Effector CD4-positive, alpha-beta T cell (primary cell): ENCODE measurements at places on chromosomes 4 and X.

DNA sequence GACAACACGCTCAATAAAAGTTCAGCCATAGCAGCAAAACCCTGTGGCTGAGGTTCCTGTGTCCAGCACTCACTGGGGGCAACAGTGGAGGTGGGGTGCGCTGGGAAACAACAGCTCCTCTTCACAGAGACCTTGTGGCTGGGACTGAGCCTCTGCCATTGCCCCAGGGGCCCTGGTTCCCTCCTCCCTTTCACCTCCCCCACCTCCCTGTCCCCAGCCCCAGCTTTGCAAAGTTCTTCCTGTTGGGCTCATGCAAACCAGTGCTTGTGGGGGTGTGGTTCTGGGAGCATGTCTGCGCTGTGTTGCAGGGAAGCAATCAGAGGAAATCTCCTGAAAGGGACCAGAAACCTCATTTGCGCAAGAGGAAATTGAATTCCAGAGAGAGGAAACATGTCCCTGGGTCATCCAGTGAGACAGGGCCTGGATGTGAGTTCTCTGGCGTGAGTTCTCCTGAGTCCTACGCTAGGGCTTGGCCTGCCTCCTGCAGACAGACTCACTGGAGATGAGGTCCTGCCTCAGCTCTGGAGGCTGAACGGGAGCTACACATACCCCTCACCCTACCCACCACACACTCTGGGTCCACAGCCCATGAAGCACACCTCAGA lies 7.4 kb downstream of the FATE1 start:
- DNase-seq, result no peak

DNA sequence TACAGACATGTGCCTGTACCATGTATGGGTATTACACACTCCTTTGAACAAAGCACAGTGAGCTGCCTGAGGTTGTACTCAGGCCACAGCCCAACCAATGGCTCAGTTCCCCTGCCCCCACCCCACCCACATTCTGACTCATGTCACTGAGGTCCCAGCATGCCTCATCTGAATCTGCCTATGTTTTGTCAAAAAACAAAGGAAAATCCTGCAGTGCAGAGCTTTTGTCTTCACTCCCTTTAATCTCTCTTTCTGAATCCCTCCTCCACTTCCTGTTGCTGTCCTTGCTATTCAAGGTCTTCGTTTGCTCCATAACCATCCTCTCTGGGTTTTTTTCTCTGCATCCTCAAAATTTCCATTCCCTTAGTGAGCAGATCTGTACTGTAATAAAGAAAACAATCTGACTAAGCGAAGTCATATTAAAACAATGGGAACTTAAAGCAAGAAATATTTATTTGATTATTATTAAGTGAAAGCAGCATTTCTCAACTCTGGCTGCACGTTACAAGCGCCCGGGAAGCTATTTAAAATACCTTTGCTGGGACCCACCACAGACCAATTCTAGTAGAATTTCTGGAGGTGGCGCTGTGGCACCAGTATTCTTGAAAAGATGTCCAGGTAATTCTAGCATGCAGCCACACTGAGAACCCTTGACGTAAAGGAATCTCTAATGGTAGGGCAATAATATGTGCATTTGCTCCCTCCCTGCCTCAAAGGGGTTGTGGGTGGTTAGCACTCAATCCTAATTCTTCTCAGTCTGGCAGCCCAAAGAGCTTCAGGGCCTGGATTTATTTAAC lies 8.7 kb downstream of the GUCY2F start:
- DNase-seq, result no peak

DNA sequence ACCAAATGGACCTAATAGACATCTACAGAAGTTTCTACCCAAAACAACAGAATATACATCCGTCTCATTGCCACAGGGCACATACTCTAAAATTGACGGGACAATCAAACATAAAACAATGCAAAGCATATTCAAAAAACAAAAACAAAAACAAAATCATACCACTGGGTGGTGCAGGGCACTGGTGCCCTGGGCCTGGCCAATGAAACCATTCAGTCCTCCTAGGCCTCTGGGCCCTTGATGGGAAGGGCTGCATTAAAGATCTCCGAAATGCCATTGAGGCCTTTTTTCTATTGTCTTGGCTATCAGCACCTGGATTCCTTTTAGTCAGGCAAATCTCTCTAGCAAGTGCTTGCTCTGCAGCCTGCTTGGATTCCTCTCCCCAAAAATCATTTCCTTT lies 213.9 kb upstream of the ZCCHC13 start:
- DNase-seq, result no peak

DNA sequence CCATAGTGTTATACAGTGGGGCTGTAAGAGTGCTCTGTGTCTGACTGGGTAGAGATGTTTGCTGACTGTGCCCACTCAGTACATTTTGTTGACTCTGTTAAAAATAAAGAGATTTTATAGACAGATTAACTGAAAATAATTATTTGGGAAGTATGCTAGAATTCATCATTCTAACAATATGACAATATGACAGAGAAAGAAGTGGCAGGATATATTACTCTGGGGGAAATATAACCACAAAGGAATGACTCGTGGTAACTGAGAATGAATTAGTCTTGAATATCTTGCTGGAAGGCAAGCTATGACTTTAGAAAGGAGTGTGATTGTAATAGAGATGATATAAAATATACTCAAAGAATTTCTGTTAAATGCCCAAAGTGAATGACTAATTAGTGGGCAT lies 46.8 kb downstream of the TMEM165 start:
- DNase-seq, result no peak

DNA sequence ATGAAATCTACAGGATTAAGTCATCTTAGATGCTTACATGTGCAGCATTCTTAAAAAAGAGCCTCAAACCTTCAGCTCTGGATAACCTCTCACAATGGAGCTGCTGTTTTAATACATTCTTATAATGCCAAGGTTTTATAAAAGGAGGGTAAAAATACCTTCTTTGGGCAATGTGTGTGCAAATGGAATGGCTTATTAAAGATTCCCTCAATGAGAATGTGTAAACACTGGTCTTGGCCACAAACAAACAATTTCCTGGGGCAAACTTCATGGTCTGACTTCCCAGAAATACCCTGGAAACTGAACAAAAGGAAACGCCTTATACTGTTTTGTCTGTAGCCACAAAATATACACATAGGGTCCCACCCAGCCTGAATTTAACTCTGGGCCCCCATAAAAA lies 148.6 kb upstream of the INTU start:
- no peak for DNase-seq

DNA sequence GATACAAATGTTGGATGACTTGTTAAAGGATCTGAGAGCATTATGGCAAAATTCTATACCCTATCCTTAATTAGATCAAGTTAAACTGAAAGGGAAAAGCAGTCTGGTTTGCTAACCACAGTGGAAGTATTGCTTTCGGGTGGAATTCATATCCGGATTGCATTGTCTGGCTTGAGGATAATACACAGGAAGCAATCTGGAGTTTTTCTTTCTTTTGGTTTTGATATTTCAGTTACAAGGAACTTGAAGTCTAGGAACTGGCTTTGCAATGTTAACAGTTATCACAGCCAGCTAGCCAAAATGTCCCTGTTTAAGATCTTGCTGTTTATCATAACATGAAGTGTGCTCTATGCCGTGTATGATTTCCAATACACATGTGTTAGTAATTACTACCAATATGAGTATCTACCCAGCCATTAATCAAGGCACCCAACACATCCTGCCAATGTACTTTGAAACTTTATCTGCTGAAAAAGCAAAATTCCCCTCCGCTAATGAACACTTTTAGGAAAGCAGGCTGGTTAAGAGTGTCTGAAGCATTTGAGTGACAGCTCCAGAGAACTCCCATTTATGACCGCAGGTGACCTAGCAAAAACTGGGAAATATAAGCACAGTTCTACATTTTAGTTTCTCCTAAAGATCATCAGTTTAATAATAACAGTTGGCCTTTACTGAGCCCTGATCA lies 146.4 kb downstream of the PALLD start:
- no peak for DNase-seq

DNA sequence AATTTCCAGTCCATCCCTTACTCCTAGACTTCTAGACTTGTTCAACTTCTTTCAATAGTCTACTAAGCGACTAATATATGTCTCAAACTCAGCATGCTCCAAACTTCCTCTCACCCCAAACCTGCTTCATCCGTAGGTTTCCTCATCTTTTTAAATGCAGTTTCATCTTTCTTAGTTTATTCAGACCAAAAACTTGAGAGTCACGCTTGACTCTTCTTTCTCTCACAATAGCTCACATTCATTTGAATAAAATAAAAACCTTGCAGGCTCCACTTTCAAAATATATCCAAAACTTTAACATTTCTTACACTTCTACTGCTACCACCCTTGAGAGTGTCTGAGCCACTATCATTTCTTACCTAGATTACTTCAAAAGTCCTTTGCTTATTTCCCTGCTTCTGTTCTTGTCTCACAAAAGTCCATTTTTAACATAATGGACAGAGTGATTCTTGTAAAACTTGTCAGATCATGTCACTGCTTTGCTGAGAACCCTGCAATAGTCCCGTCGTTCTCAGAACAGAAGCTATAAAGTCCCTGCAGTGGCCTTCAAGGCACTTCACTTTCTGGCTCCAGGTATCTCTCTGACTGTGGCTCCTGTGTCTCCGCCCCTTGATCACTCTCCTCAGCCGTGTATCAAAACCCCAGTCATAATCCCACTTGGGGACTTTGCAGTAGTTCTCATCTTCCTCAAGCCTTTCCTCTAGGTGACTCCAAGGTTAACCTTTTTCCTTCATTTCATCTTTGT lies 167.6 kb downstream of the ARHGAP24 start:
- no peak for DNase-seq

DNA sequence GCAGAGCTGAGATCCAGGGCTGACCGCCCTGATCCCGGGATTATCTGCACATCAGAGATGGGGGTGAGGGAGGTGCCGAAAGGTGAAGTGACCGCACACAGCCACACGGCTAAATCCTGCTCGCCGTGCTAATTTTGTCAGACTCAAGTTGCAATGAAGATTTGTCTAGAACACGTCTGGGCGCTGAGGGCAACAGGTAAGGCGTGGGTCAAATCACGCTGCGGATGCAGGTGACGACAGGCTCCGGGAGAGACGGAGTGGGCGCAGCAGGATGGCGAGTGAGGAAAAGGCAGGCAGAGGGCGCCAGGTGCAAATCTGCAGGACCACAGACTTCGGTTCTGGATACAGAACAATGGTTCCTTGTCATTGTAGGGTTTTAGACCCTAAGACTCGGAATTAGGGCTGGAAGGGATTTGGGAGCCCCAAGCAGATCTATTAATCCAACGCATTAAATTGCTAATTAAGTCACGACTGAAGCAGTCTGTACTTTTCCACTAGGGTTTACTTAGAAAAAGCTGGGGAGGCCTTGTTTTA lies 1.9 kb upstream of the TBC1D14 start:
- DNase-seq, result no peak

DNA sequence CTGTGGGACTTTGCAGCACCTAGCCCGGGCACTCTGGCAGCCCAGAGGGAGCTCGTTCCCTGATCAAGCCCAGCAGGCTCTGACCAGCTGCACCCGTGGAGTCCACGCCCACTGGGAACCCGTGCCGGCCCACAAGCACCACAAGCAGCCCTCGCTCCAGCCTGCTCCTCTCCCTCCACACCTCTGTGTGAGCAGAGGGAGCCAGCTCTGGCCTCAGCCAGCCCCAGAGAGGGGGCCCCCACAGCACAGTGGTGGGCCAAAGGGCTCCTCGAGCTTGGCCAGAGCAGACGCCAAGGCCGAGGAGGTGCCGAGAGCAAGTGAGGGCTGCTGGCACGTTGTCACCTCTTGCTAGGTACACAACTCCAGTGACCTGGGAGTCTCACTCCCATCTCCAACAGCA lies 5.1 kb upstream of the UGT2A1 start:
- DNase-seq, result no peak

- DNase-seq, result no peak
These were observed 2.6 kb downstream of the MCUB start for GRCh38 chr4:109562457-109563239.

DNA sequence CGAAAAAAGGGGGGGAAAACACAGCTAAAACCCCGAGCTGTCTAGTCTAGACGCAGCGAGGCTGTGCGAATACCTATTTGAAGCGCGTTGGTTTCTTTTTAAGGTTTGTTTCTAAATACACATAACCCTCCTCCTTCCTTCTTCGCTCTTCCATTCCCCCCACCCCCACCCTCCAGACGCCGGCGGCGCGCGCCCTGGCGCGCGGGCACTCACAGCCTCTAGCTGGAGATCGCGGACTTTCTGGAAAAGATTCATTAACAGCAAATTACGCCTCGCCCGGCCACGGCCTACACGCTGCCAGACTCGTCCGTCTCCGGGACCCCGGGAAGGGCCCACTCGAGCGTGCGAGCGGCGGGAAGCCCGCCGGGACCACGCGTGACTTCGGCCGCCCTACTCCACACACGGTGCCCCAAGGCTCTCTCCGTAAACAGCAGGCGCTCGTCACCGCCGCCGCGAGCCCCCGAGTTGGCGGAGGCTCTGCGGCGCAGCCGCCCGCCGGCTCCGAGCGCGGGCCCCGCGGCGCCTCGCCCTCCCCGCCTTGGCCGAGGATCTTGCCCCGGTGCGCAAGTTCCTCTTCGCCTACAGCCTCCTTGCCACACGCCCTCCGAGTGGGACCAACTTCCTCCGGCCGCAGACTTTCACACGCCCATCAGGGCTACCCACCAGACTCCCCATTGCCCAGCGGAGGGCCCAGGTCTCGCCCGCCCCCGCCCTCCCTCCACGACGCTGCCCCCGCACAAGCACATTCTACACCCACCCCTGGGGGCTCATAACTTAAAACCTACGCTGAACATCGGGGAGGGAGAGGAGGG lies 2.0 kb downstream of the BCOR start:
- no peak for DNase-seq

- no peak for DNase-seq
These were observed 177.3 kb upstream of the ETNPPL start for GRCh38 chr4:108940149-108940548.

DNA sequence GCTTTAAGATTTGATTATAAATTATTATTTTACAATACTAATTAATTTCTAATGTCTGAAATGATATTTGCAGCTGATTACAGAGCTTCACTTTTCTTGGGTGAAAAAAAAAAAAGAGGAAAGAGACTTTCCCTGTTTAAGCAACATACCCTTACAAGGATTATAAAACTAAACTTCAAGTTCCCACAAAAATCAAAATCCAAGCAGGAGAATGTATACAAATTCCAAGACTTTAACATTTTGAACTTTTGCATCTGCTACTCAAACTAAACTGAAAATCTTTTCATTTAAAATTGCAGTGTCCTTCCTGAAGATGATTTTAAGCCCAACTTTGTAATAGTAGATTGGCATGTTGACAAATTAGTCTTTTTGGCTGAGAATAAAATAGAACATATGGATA lies 742.4 kb upstream of the INTU start:
- no peak for DNase-seq

GRCh38 chr4:74930162-74930561 lies 2.8 kb upstream of the PARM1 start:
- no peak for DNase-seq

DNA sequence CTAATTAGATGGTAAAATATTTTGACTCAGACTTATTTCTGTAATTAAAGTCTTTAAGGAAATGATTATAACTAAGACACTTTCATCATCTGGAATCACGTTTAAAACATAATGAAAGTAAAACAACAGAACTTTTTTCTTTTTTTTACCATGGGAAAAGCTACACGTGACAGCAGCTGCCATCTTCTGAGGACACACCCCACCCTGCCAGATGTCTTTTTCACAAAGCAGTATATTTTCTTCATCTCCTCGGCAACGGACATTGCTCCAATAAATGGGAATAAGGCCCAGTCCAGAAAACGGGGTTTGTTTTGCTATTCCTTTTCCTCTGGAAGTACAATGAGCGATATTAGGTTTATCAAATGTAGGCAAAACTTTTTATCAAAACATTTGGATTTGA lies 17.5 kb downstream of the PRSS12 start:
- DNase-seq, result no peak
